ENCODE measurements at places on chromosomes 11 and 22. TPM values are rescaled to one million over a fixed set of nuclear protein-coding genes. Genes with fewer than 3 reads are reported as not detected.

The C1QTNF4 gene
- 0.34 TPM for total RNA-seq

The RAB3IL1 gene
- total RNA-seq = 9.9 TPM

The SYT9 gene
- total RNA-seq = 0.51 TPM

The HEPHL1 gene
- total RNA-seq = not detected

The MN1 gene
- 0.47 TPM for total RNA-seq

The NELL1 gene
- total RNA-seq = not detected

The LARGE2 gene
- total RNA-seq = not detected

The OR5M8 gene
- not detected for total RNA-seq

The GVQW3 gene
- total RNA-seq = 0.68 TPM

The RANBP1 gene
- 239 TPM for total RNA-seq

The SC5D gene
- 40.8 TPM for total RNA-seq

The PTPRCAP gene
- 1.0 TPM for total RNA-seq

The MGAT3 gene
- not detected for total RNA-seq

The OR10S1 gene
- not detected for total RNA-seq

The ST14 gene
- 0.34 TPM for total RNA-seq

The POU2AF1 gene
- not detected for total RNA-seq

The VPS51 gene
- total RNA-seq = 409 TPM

The DEPDC7 gene
- 0.17 TPM for total RNA-seq

The UPK3A gene
- not detected for total RNA-seq

The CEND1 gene
- total RNA-seq = 0.17 TPM

The CHKB gene
- 50.4 TPM for total RNA-seq

The CHRM1 gene
- total RNA-seq = not detected

The GLB1L3 gene
- not detected for total RNA-seq

The BLID gene
- not detected for total RNA-seq

The PHLDA2 gene
- 1.5 TPM for total RNA-seq

The APOL2 gene
- 57.7 TPM for total RNA-seq

The OR6T1 gene
- total RNA-seq = not detected

The UBASH3B gene
- 8.9 TPM for total RNA-seq

The DLG2 gene
- 0.51 TPM for total RNA-seq

The LGALS1 gene
- total RNA-seq = 2,321 TPM

The SERHL2 gene
- 3.0 TPM for total RNA-seq

The MOGAT2 gene
- total RNA-seq = not detected

The TH gene
- total RNA-seq = not detected

The APOA4 gene
- not detected for total RNA-seq

The HTR3A gene
- not detected for total RNA-seq

The IGSF9B gene
- 0.17 TPM for total RNA-seq

The RAG2 gene
- total RNA-seq = not detected

The IL10RA gene
- total RNA-seq = 0.09 TPM

The NRXN2 gene
- not detected for total RNA-seq

The NCF4 gene
- 0.17 TPM for total RNA-seq

The C22orf31 gene
- not detected for total RNA-seq

The MMP11 gene
- 7.3 TPM for total RNA-seq

The KRTAP5-7 gene
- total RNA-seq = not detected

The SPON1 gene
- total RNA-seq = 0.17 TPM

The OR51B2 gene
- total RNA-seq = not detected
